Activated naive CD8-positive, alpha-beta T cell treated with anti-CD3 and anti-CD28 coated beads, Interleukin-2, amount 50 U/mL, for 24 hours (primary cell): ENCODE measurements at places on chromosomes 2 and 18.

DNA sequence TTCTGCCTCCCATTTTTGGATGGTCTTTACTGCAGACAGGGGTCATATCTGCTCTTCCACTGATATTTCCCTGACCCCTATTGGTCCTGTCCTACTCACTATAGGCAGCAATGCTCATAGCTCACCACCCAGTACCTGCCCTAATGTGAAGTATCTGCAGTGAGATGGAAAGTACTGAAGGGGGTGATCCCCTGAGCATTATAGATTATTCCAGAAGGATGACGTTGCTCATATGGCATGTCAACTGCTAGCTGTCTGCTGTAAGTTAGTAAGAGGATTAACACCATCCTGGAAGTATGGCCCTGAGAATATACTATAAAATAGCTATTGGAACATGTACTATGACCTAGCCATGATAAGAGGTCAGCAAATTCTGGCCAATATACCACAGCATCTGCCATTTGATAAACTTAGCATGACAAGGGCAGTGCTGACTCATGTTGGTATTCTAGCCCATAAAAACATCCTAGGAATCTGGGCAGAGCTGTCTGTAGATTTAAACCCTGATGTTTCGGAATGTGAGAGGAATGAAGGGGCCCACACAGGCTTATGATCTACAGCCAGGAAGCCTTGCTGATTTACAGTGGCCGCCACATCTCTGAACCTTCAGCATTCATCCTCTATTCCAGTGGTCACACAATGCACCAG lies 451.4 kb downstream of the TNS1 start:
- no peak for DNase-seq

GRCh38 chr18:991441-991840 lies 86.8 kb downstream of the ADCYAP1 start:
- no peak for DNase-seq

DNA sequence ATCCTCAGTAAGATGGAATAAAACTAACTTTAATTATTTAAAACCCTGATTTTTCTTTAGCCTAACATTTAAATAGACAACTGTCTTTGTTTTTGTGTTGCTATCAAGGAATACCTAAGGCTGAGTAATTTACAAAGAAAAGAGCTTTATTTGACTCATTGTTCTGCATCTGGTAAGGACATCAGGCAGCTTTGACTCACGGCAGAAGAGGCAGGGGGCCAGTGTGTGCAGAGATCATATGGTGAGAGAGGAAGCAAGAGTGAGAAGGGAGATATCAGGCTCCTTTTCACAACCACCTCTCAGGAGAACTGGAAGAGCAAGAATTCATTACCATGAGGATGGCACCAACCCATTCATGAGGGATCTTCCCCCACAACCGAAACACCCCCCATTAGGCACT lies 64.6 kb upstream of the TFPI start:
- no peak for DNase-seq

- DNase-seq: no peak
Measured at GRCh38 chr2:153268941-153269461, 209.6 kb downstream of the RPRM start.

- no peak for DNase-seq
Measured at GRCh38 chr2:58146707-58147106, 94.4 kb downstream of the FANCL start.

DNA sequence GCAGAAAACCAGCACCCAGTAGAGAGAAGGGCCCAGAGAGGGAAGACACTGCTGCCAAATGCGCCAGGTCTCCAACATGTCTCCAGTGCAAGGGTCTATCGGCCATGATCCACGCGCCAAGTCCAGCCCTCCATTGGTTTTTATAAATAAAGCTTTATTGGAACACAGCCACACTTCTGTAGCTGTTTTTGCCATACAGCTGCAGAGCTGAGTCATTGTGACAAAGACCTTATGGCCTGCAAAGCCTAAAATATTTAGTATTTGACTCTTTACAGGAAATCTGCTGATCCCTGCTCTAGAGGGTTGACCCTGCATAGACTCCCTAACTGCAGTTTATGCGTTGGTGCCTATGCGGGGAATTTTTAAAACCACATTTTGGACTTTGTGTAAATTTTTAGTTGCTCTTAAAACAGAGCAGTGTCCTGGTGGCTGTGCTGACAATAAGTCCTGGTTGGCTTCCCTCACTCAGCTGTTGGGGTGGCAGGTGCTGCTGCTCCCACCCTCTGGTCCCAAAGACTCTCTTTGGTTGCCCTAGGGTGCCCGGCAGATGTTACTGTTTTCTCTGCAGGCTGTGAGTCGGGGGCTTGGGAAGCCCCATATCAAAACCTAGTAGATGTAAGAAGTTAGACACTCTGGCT lies 154.9 kb downstream of the CTIF start:
- no peak for DNase-seq

DNA sequence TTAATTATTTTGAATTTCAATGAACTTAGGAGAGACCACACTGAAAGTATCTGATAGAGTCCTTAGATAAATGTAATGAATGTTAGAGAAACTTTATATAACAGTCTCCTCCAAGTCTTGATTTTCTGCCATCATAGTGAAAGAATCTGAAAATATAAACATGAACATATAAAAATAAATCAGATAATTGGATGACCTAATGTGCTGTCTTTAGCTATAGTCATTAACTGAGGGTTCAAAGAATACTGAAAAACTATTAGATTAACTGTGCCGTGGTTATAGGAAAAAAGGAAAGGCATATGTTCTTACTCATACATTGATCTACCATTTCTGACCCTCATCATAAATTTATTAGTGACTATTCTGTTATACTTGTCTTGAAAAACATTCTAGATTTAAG lies 47.0 kb upstream of the SPAG16 start:
- no peak for DNase-seq

- no peak for DNase-seq
Measured at GRCh38 chr2:237859533-237860272, at the start of gene RAMP1. TSS of gene RAMP1 (plus strand) at chr2:237859623. CDS start at chr2:237859676, 53 bp downstream.

- DNase-seq: no peak
Measured at GRCh38 chr18:26853401-26853800, 12.1 kb downstream of the AQP4 start.

- no peak for DNase-seq
Measured at GRCh38 chr2:72386288-72386687, 238.6 kb upstream of the CYP26B1 start.

DNA sequence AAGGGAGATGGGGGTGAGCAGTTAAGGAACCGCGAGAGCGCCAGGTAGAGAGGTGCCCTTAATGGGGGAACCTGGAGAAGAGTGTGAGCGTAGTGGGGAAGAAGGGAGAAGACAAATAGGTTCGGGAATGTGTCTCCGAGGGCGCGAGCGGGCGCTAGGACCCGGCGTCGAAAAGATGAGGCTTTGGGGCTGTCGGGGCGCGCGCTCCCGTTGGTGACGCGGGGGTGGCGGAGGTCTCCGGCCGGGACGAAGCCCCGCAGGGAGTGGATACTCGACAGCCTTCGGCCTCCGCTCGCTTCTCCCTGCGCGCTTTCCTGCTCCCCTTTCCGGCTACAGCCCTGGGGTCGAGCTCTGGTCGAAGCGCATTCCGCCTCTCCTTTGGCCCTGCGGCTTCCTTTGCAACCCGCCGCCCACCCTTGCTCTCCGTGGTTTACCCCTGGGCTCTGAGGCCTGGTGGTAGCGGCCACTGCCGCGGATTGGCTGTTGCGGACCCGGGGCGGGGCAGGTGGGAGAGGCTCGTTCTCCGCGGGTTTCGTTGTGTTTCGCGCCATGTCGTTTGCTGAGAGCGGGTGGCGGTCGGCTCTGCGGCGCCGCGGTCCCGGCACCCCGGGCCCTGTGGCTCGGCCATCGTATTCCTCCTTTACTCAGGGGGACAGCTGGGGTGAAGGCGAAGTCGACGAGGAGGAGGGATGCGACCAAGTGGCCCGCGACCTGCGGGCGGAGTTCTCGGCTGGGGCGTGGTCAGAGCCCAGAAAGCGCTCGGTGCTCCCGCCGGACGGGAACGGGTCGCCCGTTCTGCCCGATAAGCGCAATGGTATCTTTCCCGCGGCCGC lies at the start of gene ARL6IP6:
TSS of gene ARL6IP6 (plus strand) at position 545 of the 833 bp plus-strand sequence. CDS start at position 550, 5 bp downstream.
- peak; percentile 92 for DNase-seq

DNA sequence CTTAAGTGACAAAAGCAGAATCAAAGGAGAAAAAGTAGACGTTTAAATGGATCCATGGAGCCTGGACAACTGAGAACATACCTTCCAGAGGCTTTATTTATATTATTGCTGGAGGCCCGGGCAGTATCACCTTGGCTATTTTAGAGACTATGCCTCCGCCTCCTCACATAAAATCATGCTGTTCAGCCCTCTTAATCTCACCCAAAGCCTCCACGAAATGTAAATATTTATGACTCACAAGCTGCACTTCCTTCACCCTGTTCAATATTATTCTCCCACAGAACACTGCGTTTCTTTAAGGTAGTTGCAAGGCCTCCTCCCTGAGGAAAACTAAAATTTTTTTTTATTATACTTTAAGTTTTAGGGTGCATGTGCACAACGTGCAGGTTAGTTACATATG lies 478.6 kb upstream of the ACVR2A start:
- no peak for DNase-seq

GRCh38 chr2:35114765-35115164 lies 1240.8 kb upstream of the CRIM1 start:
- no peak for DNase-seq

DNA sequence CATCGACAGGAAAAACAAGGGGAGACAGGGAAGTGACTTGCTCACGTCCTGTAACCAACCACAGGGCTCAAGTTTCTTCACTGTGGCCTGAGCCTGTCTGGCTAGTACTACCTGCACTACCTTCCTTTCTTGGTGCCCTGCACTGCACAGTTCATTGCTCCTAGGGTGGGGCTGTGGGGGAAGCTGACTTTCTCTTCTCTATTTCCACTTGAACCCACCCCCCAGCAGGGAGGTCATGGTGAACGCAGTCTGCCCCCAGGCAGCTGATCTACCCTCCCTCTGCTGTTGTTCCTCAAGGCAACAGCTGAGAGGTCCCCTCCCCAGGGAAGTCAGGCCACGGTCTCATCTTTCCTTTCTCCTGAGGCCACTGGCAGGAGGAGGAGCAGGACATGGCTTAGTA lies 532.1 kb downstream of the SOX11 start:
- DNase-seq: no peak

DNA sequence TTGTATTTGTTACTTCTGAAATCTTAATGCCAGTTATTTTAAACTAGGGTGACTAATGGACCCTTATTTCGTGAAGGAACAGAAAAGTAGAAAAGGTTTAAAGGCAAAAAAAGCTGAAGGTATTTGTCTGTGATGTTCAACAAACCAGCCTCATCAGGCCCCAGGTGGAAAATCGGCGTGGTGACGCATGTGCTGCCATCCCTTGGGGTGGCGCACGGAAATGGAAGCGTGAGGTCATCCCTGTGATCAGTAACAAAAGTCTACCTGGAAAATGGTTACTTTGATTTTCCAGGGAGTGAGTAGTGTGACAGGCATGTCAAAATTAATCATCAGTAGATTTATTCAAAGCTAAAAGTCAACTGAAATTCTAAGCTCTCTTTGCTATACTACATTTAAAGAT lies 313.2 kb downstream of the GBX2 start:
- DNase-seq: no peak

- peak; percentile 17 for DNase-seq
Measured at GRCh38 chr2:26521054-26521912, 43.4 kb upstream of the OTOF start.

DNA sequence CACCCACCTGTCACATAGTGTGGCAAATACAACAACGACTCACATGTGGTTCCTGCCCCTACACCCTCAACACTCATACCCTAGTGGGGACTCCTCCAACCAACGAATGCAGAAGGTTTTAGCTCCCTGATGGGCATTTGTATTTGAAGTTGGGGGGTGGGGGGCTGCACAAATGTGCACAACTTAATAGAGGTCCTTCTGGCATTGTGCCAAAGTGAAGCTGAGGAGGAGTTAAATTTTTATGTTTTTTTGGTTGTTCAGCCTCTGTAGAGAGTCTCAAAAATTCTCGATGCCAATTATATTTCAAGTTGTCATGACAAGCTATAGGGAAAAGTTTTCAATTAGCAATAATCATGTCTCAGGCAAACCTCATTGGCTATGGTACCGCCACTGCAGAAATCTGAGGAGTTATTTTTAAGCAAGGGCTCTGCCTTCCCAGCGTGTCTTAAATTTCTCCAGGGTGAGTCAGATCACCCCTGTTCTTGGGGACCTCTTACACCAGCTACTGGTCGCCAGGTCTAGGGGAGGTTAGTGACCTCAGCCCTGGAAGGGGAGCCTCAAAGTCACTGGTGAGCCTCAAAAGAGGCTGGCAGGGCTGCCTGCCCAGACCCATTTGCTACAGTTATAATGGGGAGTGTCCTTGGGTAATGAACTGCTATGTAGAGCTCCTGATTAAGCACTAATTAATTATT lies 102.7 kb upstream of the TAF1B start:
- no peak for DNase-seq

- DNase-seq: peak; percentile 88
Measured at GRCh38 chr2:10835052-10835970, 22.7 kb upstream of the PDIA6 start.

DNA sequence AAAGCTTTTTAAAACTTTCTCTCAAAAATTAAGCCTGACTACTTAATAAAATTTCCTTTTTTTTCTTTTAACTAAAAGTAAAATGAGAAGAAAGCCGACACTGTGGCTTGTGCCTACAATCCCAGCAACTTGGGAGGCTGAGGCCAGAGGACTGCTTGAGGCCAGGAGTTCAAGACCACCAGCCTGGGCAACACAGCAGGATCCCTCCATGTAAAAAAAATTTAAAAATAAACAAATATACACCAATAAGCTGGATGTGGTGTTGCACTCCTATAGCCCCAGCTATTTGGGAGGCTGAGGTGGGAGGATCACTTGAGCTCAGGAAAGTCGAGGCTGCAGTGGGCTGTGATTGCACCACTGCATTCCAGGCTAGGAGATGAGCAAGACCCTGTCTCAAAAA lies 37.4 kb downstream of the HNRNPLL start:
- DNase-seq: no peak

DNA sequence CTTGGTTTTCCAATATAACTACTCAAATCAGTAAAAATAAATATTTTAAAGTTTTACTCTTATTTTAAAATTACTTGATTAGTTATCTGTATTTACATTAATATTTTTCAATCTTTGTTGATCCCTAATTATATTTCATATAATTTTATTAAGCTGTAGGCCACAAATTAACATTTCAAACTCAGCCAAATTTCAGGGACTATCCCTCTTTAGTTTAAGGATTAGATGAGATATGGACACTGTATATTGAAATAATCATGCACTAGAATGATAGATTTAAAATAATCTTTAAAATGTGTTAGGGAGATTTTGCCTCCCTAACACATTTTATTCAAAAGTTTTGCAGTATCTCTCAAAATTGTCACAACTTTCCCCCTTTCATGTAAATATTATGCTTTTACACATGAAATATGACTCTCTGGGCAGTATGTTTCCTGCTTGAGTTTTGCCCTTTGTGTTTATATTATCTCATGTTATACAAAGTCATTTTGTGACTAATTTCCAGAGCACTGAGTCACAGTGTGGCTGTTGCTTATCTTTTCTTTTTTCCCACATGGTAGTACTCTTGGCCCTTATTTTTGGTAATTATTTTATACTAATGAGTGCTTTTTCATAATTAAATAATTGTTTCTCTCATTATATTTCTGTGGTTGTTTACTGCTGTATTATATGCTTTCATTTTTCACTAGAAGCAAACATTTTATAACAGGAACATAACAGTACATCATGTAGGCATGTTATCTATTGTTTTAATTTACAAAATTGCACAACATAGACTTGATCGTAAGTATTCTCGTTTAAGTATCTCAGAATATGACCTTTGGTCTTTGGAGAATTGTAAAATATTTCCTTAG lies 1.2 kb downstream of the TFPI start:
- no peak for DNase-seq

- no peak for DNase-seq
Measured at GRCh38 chr2:136497709-136498108, 267.6 kb upstream of the THSD7B start.
